ENCODE measurements at places on chromosomes 16 and 17.

GRCh38 chr16:35910409-35910808 is 2451.0 kb downstream of the TP53TG3F start:
- DNase-seq: no peak

GRCh38 chr17:1627982-1628855 is at the start of gene SLC43A2:
SLC43A2 (minus strand) TSS chr17:1628834; CDS start chr17:1627874, 960 bp downstream.
- DNase-seq: peak; percentile 96

GRCh38 chr16:80459966-80460365 is 80.8 kb upstream of the DYNLRB2 start:
- no peak for DNase-seq

DNA sequence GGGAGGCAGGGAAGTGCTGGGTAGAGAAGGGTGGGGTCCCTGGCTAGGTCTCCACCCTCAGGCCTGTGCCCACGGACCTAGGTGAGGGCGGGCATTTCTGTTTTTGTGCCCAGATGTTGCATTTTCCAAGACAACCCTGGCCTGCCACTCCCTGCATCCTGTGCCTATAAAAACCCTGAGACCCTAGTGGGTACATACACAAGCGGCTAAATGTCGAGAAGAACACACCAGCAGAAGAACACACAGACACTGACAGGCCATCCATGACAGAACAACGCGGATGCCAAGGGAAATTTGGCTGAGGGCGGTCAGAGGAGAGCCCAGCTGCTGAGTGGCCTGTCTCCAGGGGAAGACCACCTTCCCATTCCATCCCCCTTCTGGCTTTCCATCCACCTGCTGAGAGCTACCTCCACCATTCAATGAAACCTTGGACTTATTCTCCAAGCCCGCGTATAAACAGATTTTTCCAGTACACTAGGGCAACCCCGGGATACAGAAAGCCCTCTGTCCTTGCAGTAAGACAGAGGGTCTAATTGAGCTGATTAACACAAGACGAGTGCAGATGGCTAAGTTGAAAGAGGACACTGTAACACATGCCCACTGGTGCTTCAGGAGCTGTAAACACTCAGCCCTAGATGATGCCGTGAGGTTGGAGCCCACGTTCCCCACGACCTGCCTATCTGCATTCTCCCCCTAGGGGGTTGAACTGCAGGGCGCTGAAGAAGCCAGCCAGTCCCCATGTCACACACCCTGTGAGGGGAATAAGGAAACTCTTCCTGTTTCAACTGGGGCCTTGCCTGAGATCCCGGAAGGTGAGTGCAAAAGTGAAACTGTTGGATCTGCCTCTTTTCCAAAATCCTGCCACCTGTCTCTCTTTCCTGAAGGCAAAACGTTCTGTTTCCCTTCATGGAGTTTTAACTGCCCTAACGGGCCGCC is 147.2 kb upstream of the COX10 start:
- no peak for DNase-seq

- no peak for DNase-seq
These were observed 113.9 kb upstream of the ADAMTS18 start for GRCh38 chr16:77548766-77549165.

DNA sequence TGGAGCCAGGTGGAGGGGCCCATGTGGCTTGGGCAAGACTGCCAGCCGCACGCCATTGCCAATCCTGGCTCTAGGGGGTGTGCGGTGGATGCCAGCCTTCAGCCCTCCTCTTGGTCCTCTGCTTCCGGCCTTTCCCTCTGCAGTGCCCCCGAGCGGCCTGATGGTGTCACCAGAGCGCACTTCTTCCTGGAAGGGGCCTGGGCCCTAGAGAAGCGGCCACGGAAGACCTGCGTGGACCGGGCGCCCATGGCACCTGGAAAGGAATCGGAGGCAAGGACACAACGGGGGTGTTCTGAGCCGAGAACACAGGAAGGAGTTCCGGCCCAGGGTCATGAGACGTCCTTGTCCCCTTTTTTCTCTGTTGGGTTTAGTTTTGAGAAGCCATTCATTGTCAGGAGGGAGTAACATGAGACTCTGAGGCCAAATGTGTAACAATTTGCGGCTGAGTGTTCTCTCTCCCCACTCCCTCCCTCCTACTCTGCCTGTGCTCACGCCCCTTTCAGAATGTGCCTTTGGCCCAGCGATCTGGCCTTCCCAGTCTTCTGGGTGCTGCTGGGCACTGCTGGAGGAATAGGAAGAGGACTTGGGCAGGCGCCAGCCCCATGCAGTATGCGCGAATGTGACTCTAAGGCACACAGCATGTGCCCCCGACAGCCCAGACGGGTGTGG is 92.8 kb downstream of the IRX3 start:
- peak; percentile 85 for DNase-seq

DNA sequence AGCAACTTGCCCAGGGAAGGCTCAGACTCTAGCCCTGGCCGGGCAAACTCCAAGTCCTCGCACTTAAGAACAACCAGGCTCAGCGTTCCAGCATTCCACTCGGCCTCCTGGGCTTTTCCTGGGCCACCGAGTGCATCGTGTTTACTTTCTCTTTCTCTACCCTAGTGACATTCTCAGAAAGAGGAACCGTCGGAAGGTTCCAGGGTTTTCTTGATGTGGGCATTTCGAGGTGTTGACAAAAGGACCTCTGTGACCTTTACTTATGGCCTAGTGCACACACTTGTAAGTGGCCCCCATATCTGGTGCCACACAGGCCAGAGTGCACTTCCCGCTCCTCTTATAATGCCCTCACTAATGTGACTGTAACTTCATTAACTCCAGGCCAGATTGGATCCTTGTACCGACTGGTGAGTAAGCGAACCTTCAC is 3.1 kb upstream of the BANP start:
- no peak for DNase-seq

DNA sequence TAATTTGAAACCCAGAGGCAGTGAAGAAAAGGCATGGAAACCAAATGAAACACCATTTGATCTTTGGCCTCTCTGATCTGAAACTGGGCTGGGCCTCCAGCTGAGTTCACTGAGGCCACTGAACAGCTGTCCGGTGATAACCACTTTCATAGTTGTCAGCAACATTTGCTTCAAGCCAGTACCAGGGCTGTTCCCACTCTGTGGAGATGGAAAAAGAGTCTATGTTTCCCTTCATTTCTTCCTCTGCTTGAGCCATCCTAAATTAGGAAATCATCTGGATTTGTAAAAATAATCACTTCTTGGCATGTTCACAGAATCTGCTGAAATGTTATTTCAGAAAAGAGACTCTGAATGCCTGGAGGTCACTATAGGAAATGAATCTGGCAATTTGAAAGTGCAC is 119.3 kb downstream of the STX8 start:
- DNase-seq: no peak

- DNase-seq: no peak
These were observed 40.2 kb downstream of the C16orf87 start for GRCh38 chr16:46790599-46791270.

- no peak for DNase-seq
These were observed 161.5 kb upstream of the SALL1 start for GRCh38 chr16:51312363-51313150.

GRCh38 chr17:68491381-68492231 is 20.6 kb upstream of the PRKAR1A start:
- no peak for DNase-seq

- no peak for DNase-seq
These were observed 124.9 kb downstream of the WWOX start for GRCh38 chr16:78224342-78224741.

GRCh38 chr17:83067071-83067717 is 12.2 kb upstream of the METRNL start:
- DNase-seq: no peak

GRCh38 chr17:31792007-31792585 is 66.9 kb downstream of the COPRS start:
- no peak for DNase-seq

DNA sequence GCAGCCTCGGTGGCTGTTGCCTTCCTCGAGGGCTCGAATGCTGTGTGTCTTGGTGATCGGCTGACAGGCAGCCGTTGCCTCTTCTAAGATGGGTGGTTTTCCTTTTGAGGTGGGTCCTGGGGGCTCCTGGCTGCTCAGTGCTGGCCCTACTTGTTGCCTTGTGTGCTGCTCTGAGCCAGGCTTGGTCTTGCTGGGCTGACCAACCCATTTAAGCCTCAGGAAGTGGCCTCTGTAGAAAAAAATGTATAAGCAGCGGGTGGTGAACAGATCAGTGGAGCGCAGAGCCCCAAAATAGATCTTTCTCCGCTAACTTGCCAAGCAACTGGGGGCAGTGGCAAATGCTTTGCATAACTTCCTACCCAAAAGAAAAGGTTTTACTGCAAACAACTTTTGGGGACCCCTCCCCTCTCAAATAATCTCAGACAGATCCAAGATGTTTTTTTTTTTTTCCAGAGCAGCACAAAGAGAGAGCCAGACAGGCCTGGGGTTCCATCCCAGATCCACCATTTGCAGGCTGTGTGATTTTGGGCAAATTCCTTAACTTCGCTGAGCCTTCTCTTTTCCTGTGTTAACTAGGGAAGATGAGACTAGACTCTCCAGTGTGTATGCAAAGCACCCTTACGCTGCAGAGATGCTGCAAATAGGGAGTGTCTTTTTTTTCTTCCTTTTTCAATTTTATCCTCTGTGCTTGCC is 42.5 kb downstream of the PLCG2 start:
- DNase-seq: peak; percentile 13

DNA sequence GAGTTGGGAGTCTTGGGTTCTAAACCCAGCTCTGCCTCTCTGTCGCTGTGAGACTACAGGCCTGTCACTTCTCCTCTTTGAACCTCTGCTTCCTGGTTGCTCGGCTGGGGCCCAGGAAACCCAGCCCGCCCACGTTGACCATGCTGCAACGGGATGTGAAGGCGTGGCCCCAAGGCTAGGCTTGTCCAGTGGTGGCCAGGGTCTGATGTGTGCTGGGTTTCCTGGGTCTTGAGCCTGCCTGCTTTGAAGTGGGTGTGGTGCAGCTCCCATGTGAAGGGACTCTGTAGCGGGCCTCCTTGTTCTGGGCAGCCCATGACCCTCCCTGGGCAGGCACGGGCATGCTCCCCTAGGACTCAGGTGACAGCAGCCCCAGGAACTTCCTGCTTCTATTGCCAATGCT is 82.3 kb downstream of the SDR42E1 start:
- peak; percentile 45 for DNase-seq

GRCh38 chr16:8571061-8571596 is 19.2 kb downstream of the TMEM114 start:
- peak; percentile 69 for DNase-seq

- no peak for DNase-seq
These were observed 5.7 kb downstream of the WSCD1 start for GRCh38 chr17:6075845-6076244.

DNA sequence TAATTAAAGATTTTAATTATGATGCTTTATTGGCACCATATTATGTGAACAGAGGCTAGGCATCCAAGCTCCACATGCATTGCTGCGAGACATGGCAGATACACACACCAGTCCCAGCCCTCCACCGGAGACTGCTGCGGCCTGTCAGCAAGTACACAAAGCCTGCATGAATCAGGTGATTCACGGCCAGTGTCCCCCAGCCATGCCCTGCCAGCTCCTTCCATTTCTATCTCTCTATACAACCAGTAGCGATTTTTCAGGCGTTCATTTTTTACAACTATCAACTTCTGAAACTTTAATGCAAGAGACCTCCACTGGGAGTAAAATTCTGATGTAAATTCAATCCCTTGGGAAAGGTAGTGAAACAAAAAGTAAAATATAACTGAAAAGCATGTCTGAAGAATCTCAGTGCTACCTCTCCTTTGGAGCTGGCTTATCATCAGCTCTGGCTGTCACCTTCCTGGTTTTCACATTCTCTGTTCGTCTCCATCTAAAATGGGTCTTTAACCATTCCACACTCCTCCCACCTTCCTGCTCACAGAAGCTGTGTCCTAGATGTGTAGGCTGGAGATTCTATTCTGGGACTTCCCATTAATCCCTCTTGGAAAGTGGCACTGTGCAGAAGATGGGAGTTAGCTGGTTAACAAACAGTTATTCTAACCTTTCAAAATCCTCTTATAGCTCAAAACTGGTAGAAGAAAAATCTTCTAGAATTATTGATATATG is 32.2 kb downstream of the HS3ST3A1 start:
- peak; percentile 83 for DNase-seq

DNA sequence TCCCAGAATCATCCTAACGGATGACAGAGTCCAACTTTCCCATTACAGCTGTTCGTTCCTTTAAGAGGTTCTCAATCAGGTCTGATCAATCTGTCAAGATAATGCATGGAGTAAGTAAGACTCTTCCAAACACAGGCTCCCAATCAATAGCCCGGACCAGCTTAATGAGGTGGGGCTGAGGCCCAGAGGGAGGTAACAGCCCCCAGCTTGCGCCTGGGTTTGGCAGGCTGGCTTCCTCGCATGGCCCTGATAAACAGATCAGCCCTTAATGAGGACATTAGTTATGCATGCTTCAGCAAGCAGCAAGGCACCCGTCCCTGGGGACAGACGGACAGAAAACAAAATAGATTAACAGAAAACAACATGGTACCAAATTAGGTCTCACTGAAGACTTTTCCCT is 145.7 kb downstream of the ZFHX3 start:
- DNase-seq: no peak

- DNase-seq: no peak
These were observed 2.9 kb downstream of the VEZF1 start for GRCh38 chr17:57984936-57985674.

- peak; percentile 85 for DNase-seq
These were observed 57.0 kb downstream of the FOXL1 start for GRCh38 chr16:86635176-86635876.

DNA sequence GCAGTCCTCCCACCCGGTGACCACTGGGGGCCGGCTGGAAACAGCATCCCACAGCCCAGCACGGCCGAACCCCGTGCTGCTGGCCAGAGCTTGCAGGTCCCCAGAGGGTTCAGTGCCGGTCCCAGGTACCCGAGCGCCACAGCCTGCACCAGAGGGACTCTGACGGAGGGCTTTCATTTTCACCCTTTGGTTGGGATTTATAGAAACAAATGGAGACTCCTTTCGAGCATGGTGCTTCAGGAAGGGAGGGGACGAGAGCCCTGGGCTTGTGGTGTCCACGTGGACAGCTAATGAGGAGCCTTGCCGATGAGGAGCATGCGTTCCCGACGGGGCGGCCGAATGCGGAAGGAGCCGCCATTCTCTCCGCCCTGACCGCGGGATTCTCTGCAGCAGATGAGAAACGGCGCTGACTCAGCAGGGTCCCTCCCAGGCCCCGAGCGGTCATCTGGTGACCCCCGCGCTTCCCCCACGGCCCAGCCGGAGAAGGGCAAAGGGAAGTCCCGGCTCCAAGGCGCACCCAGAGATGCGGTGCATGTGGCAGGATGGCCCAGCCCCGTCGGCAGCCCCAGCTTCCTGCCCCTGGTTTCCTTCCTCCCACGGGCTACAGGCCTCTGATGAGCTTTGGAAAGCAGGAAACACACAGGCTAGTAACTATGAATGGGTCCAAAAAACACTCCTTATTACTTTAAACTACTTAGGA is 9.8 kb downstream of the SLC38A10 start:
- DNase-seq: no peak

- no peak for DNase-seq
These were observed 76.9 kb upstream of the ZFHX3 start for GRCh38 chr16:73124665-73125375.

- DNase-seq: no peak
These were observed 15.6 kb downstream of the SNX29 start for GRCh38 chr16:11992008-11992584.
